ENCODE measurements at places on chromosomes 3 and 15.

DNA sequence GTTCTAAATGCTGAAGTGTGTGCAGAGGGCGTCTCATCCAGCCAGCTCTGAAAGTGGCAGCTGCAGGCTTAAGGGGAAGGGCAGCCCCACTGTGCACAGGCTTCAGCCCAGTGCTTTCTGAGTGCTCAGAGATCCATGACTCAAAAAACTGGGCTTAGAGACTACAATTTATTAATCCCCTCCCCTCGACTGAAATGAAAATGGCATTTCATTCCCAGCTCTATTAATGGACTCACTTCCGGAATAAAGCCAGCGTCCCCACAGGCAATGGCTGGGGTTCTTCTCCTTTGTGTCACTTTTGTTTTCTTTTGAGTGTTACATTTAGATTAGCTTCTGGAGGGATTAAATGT is 55.5 kb upstream of the PLXNA1 start:
- DNase-seq = no peak

GRCh38 chr3:39934696-39935095 is 125.3 kb downstream of the MYRIP start:
- DNase-seq = peak; percentile 23

DNA sequence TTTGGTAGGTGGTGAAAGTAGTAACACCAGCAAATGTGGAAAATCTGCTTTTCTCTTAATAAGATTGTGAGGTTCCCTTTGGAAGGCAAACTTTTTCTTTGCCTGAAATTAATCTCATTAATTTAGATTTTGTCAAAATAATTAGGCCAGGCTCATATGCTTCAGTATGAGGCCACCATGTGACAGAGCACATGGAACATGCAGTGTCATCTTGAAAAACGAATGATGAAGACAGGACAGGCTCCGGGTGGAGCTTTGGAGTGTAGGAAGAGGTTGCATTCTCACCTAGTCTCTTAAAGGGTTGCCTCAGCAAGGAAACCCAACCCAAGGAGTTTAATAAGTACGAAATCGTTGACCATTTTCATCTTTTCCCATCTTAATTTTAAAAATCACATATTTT is 18.6 kb upstream of the LZTFL1 start:
- no peak for DNase-seq

- DNase-seq = no peak
These were observed 99.8 kb downstream of the TRIM69 start for GRCh38 chr15:44836094-44836493.

- no peak for DNase-seq
These were observed 24.7 kb downstream of the RASGRF1 start for GRCh38 chr15:79065706-79066376.

GRCh38 chr15:101211897-101212296 is 40.0 kb downstream of the CHSY1 start:
- DNase-seq = no peak

GRCh38 chr3:150978566-150979148 is 6.1 kb upstream of the CLRN1 start:
- DNase-seq = no peak
